ENCODE measurements at places on chromosomes 7 and 10.

DNA sequence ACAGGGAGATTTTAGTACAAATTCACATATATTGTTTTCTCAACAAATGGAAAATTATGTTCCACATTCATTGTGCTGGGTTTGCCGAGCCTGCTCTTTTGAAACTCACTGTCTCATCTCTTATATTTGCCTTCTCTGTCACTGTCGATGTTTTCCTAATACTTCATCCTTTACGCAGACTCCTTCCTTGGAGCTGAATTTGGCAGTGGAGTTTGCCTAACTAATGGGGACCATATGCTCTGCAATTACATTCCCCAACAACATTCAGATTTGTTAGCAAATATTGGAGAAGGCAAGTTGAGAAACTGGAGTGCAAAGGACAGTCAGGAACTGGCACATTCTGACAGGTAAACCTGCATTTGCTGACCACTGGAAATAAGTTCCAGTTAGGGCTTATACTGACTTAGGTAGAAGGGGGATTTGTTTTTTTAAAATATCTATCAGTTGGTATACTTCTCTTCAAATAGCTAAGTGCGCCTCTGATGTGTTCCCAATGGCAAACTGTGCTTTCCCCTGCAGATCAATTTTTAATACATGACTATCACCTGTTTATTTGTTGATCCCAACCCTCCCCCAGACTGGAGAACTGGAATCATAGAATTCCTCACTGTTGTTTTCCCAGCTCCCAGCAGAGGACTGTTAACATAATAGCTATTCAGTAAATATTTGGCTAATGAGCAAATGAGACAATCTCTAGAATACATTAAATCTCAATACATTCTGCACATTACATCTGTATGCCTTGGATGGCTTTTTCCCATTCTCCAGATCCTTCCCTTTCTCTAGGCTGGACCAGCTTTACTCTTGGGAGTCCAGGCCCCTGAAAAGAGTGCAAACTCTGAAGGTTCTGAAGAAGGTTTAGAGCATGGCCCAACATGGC, 769.3 kb downstream of the KCNMA1 start:
- no peak for DNase-seq

DNA sequence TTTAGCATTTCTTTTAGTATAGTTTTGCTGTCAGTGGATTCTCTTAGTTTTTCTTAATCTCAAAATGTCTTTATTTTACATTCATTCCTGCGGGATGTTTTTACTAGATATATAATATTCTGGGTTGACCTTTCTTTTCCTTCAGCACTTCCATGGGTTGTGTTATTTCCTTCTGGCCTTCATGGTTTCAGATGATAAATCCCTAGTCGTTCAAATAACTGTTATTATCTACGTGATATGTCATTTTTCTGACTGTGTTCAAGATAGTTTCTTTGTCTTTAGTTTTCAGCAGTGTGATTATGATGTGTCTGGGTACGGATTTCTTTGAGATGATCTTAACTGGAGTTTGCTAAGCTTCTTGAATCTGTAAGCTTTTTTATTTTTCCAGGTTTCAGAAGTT, 75.7 kb upstream of the ELN start:
- no peak for DNase-seq

DNA sequence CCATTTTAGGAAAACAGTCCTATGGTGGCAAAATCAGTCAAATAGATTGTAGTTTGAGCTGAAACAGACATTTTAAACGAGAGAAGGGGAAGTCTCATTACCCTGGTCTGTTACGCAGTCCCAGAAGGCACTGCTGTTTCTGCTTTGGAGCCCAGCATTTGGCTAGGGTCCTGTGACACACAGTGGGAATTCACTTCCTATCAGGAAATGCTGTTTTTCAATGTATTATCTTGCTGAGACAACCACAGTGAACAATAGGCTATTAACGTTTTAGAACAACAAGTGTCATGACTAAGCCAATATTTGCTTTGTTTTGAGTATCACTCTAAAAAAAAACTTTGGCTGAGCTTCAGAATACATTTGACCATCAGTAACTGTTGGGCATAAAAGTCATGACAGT, 74.1 kb downstream of the ADD3 start:
- no peak for DNase-seq

GRCh38 chr7:128770233-128770632, 5.4 kb downstream of the OPN1SW start:
- DNase-seq: no peak

- DNase-seq: no peak
Observed at GRCh38 chr10:78140066-78140630, 106.5 kb downstream of the RPS24 start.

DNA sequence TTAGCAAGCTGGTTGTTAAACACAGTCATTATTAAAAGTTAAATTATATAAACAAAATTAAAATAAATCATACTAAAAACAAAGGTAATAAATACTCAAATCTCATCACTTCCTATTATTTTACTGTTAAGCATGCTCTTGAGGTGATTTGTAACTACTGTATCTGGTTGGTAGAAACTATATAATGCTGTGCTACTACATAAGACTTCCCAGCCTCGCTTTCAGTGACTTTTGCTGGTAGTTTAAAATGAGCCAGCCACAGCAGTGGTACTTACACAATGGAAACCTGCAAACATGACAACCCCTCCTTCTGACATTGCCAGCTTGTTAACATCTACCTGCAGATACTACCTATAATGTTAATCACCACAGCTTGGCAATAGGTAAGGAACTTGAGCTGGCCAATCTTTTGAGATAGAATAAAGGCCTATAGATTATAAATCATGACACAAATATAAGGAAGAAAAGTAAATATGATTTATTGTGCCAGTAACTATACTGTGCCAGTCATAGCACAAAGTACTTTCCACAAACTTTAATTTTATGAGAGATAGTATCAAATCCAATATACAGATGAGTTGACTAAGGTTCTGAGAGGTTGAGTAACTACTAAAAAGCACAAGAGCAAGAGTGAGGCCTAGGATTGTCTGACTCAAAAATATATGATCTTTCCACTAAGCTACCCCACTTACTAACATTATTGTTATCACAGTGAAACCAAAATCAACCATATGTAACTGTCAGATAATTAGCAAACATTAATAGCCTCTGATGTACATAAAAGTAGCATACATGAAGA, 181.1 kb upstream of the ASAH2 start:
- no peak for DNase-seq

DNA sequence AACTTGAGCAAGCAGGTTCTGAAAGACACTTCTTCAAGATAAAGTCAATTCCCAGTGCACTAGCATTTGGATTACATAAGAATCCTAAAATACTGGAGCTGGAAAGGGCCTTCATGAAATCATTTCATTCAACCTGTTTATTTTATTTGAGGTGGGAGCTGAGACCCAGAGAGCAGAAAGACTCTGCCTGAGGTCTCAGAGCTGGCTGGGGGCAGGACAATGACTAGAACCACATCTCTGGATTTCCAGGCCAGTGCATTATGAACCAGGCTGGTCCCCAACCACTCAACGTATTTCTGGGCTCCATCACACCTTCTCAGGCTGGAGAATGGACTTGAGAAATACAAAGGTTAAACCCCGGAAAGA, 8.4 kb downstream of the ANXA11 start:
- no peak for DNase-seq

DNA sequence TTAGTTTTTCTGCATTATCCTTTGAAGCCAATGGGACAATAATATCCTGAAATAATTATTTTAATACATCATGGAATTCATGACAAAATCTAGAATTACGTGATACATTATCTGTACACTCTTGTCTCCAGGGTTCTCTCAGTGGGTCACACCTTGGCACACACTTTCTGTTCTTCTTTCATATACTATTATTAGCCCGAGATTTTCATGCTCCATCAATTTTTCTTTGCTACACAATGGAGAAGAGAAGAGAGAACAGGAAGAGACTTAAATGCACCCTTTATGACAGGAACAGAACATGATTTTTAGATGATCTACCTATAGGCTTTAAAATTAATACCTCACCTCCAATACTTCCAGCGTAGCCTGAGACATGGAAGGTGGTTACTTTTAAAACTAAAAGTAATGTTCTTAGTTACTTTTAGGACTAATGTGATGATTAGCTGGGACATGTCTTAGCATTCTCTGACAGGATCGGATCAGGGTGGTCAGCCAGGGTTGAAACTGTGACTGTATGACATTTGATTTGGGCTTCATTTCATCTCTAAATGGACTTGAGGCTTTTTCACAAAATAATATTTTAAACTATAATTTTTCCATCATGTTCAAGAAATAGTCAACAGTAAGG, 148.2 kb upstream of the WNT16 start:
- DNase-seq: no peak

- no peak for DNase-seq
Observed at GRCh38 chr7:159091480-159092475, 52.9 kb downstream of the VIPR2 start.

DNA sequence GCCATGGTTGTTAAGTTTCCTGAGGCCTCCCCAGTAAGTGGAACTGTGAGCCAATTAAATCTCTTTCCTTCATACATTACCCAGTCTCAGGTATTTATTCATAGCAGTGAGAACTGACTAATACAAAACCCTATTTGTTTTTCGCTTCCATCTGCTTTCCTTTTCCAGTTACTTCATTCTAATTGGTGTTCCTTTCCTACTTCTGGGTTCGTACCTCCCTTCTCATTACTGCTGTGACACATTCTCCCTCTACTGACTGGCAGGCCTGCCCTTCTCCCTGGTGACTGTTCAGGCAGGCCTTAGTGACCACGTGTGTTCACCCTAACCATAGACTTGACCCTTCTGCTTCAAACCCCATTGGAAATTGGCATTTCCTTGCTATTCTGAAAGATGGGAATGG, 37.7 kb downstream of the MTURN start:
- no peak for DNase-seq

GRCh38 chr10:24983130-24983529, 30.7 kb upstream of the PRTFDC1 start:
- no peak for DNase-seq

- no peak for DNase-seq
Observed at GRCh38 chr7:29090836-29091601, 55.3 kb downstream of the CPVL start.

DNA sequence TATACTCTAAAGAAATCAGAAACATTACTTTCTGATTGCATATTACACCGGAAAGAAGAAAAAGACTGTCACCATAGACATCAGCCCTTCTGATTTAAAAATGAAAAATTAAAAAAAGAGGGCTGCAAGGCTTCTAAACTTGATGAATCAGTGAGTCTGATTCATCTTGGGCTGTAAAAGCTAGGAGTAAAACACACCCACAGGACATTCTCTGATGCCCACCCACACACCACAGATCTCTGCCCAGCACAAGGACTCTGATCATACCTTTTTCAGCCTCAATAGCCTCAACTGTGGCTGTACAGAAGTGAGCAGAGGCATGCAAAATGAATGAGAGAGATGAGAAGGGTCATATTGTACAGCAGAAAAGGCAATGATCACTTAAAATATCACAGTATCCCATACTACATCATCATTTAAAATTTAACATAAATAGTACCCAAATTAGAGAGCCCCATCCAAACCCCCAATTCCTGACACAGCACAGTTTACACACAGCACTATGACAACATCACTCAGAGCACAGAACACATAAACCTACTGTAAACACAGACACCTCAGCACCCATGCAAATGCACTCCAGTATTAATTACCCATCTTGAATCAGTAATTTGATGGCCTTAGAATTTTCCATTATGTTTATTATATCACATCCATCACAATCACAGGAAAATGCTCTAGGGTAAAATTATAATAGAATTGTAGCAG, 6.4 kb upstream of the MSS51 start:
- no peak for DNase-seq

DNA sequence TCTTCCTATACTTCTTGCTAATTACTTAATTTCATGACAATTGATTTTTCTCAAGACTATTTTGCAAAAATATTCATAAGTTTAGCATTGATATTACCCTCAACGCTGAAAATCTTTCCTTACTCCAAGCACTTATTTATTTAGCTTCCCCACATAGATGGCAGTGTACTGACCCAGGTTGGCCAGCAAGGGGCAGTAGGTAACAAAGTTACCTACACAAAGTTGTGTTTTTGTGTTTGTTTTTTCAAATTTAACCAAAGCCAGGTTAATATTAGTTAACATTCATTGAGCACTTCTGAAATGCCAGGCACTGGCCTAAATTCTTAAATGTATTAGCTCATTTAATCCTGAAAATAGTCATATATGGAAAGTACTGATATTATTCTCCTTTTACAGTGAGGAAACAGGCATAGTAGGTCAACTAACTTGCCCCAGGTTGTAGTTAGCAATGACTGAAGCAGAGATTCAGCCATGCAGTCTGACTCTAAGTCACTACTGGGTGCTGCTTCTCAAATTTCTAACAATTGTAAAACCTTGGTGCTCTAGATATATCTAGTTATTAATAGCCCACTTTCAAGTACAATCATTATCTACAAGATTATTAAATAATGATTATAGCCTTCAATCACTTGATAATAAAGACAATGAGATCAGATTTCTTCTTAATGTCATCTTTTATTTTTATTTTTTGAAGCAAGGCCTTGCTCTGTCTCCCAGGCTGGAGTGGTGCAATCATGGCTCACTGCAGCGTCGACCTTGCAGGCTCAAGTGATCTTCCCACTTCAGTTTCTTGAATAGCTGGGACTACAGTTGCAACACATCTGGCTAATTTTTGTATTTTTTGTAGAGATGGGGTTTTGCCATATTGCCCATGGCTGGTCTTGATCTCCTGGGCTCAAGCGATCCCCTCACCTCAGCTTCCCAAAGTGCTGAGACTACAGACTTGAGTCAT, 5.8 kb upstream of the GGCT start:
- DNase-seq: no peak

DNA sequence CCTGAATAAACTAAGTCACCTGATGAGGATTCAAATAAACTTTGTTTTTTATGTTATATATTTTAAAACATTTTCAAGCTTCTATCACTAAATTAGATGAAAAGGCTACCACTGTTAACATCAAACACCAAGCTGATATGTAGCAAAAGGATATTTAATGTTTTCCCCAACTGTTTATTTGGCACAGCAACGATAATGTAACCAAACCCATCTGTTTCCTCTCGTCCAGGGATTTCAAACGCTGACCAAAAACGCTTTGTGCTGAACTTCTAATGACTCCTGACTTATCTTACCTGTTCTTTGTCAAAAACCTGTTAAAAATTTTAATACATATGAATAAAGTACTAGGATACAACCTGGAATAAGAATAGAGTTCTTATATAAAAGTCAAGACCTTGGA, 30.5 kb downstream of the DCLRE1A start:
- DNase-seq: no peak

DNA sequence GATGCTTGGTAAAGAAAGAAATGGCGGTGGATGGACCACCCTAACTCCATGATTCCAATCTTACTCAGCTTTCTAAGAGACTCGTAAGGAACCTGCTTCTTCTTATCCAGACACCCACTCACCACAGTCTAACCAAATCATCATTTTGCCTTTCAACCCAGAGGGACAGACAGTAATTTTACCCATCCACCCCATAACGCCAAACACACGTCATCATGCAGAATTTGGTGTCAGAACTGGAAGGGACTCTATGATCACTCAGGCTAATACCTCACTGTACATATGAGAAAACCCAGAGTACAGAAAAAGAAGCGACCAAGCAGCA, 388 bp downstream of the ECD start:
- no peak for DNase-seq

GRCh38 chr10:74994854-74995253, 116.6 kb upstream of the SAMD8 start:
- no peak for DNase-seq

- peak; percentile 72 for DNase-seq
Observed at GRCh38 chr7:27740449-27741086, 606 bp downstream of the TAX1BP1 start.

- DNase-seq: no peak
Observed at GRCh38 chr10:71731791-71732190, 12.2 kb upstream of the C10orf105 start.

GRCh38 chr10:6513476-6513875, 66.6 kb downstream of the PRKCQ start:
- peak; percentile 13 for DNase-seq

GRCh38 chr7:25855854-25856782, 295.9 kb upstream of the NFE2L3 start:
- no peak for DNase-seq

All from stimulated activated CD8-positive, alpha-beta memory T cell treated with anti-CD3 and anti-CD28 coated beads, Interleukin-12 subunit alpha, Interleukin-12 subunit beta, amount 100 ng/mL, for 4 hours (primary cell).